H1 (cell line): ENCODE measurements at places on chromosomes 13 and 19. TPM values are rescaled to one million over a fixed set of nuclear protein-coding genes. Genes with fewer than 3 reads are reported as not detected.
A peak's percentile ranks its signal among the peaks of the same experiment; 100 is the strongest.

The SAE1 gene
- 268 and 273 TPM in 2 replicates for total RNA-seq

The TINCR gene
- total RNA-seq: 0.48 and 0.52 TPM in 2 replicates

The CEACAM7 gene
- not detected in 2 replicates for total RNA-seq

The NLRP7 gene
- total RNA-seq: 0.91 and 0.96 TPM in 2 replicates

The ZNF730 gene
- 24.7 and 29.4 TPM in 2 replicates for total RNA-seq

The SHISA7 gene
- total RNA-seq: 0.98 and 1.0 TPM in 2 replicates

The ZNF850 gene
- 18.0 and 21.2 TPM in 2 replicates for total RNA-seq

The CADM4 gene
- total RNA-seq: 23.1 and 25.0 TPM in 2 replicates

GRCh38 chr13:73913751-73914518 is 220.3 kb downstream of the KLF12 start:
- no peaks in the 10 kb centered on the region for H3K36me3 ChIP-seq
- H3K27me3 ChIP-seq: no peaks in the 10 kb centered on the region
- H3K4me3 ChIP-seq: no peak overlapping the region
- no peak overlapping the region for H3K27ac ChIP-seq

- DNase-seq: no peak
- no peak overlapping the region for H3K27ac ChIP-seq
- H3K27me3 ChIP-seq: no peaks in the 10 kb centered on the region
These were observed 860.7 kb upstream of the GPC6 start for GRCh38 chr13:92365904-92366303.

DNA sequence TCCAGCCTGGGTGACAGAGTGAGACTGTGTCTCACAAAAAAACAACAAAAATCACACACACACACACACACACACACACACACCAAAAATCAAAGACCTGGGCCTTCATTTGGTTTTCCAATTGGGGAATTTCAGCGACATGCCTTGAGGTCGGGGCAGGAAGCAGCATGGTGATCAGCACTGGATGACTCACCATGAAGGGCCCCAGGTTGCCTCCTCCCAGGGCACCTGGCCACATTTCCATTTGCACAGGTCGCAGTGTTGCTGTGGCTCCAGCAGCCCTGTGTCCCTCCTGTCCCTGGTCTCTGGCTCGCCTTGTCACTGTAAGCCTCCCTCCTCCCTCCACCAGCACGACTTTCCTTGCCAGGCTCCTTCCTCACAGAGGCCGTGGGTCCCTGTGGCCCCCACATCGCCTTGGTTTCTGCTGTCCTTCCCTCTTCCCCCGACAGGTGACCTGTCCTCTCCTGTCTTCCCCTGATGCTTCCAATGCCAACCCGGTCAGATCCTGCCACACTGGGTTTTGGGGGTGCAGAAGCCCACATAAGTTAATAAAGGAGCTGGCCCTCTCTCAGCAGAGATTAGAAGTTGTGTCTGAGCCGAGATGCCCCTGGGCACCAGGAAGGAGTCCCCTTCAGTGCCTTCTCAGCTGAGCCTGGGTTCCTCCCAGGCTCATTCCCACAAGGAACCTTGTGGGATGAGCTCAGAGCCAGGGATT is 66.7 kb downstream of the GPR12 start:
- no peaks in the 10 kb centered on the region; the same call in 1 of the 2 replicates for H3K4me1 ChIP-seq
- H3K4me3 ChIP-seq: no peak overlapping the region
- no peaks in the 10 kb centered on the region for H3K36me3 ChIP-seq
- no peak overlapping the region for H3K27ac ChIP-seq
- H3K27me3 ChIP-seq: no peaks in the 10 kb centered on the region

- no peak for DNase-seq
- H3K27me3 ChIP-seq: no peaks in the 10 kb centered on the region
- peaks cover 16% of the 10 kb centered on the region for H3K36me3 ChIP-seq
- peak overlapping the region; percentile 44 for H3K4me3 ChIP-seq
- 0 out of 2 replicates have a peak overlapping the region, but pooled peaks have one; percentile 55 for H3K27ac ChIP-seq
These were observed 849 bp upstream of the TCF3 start for GRCh38 chr19:1653300-1653628.

DNA sequence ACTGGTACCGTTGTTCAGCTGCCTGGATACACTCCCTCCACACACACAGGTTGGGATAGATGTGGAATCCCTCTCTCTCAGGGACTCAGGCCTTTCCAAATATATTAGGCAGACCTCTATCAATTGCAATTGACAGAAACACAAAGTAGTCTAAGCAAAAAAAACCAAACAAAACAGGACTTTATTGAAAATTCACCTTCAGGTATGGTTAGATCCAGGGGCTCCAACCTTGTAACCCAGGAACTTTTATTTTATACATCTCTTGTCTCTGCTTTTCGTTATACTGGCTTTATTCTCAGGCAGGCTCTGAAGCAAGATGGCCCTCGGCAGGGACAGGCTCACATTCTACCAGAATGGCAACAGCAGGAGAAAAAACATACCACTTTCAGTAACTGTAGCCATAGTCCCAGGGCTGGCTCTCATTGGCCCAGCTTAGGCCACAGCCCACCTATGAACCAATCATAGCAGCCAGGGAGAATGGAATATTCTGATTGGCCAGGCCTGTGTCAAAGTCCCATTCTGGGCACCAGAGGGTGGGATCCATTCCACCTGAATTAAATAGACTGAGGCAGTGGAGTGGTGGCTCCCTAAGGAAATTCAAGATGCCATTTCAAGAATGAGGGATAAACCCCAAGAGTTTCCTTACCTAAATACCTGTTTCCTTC is 13.1 kb upstream of the CEACAM19 start:
- H3K4me3 ChIP-seq: no peak overlapping the region
- H3K27me3 ChIP-seq: no peaks in the 10 kb centered on the region
- no peak for DNase-seq
- H3K27ac ChIP-seq: no peak overlapping the region
- no peaks in the 10 kb centered on the region for H3K4me1 ChIP-seq

- no peaks in the 10 kb centered on the region for H3K36me3 ChIP-seq
- no peaks in the 10 kb centered on the region for H3K27me3 ChIP-seq
- no peak overlapping the region for H3K4me3 ChIP-seq
- no peak for DNase-seq
- H3K4me1 ChIP-seq: no peaks in the 10 kb centered on the region
These were observed 15.5 kb upstream of the KIR3DL3 start for GRCh38 chr19:54708781-54709180.

GRCh38 chr13:29224206-29224605 is 371.3 kb downstream of the SLC7A1 start:
- no peak overlapping the region for H3K4me3 ChIP-seq
- H3K27ac ChIP-seq: no peak overlapping the region
- no peaks in the 10 kb centered on the region for H3K27me3 ChIP-seq
- DNase-seq: no peak

DNA sequence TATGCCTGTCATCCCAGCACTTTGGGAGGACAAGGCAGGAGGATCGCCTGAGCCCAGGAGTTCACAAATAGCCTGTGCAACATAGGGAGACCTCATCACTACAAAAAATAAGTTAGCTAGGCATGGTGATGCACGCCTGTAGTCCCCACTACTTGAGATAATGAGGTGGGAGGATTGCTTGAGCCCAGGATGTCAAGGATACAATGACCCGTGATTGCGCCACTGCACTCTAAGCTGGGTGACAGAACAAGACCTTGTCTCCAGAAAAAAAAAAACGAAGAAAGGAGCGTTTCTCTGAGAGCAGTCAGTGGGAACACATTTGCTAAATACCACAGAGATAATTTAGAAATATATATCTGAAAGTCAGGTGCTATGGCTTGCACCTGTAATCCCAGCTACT is 11.9 kb downstream of the CDADC1 start:
- no peaks in the 10 kb centered on the region for H3K36me3 ChIP-seq
- no peak for DNase-seq
- no peaks in the 10 kb centered on the region for H3K27me3 ChIP-seq
- no peaks in the 10 kb centered on the region for H3K4me1 ChIP-seq
- no peak overlapping the region for H3K27ac ChIP-seq

GRCh38 chr13:83007226-83007625 is 875.0 kb downstream of the SLITRK1 start:
- no peaks in the 10 kb centered on the region for H3K36me3 ChIP-seq
- no peaks in the 10 kb centered on the region for H3K4me1 ChIP-seq
- no peaks in the 10 kb centered on the region for H3K27me3 ChIP-seq
- no peak overlapping the region for H3K4me3 ChIP-seq
- H3K27ac ChIP-seq: no peak overlapping the region
- no peak for DNase-seq

GRCh38 chr13:77000475-77000874 is 8.6 kb downstream of the CLN5 start:
- no peak for DNase-seq
- H3K4me3 ChIP-seq: no peak overlapping the region
- H3K36me3 ChIP-seq: peaks cover 4% of the 10 kb centered on the region
- H3K27ac ChIP-seq: no peak overlapping the region
- H3K27me3 ChIP-seq: no peaks in the 10 kb centered on the region

- peaks cover 22% of the 10 kb centered on the region for H3K4me1 ChIP-seq
- H3K36me3 ChIP-seq: no peaks in the 10 kb centered on the region
- H3K4me3 ChIP-seq: no peak overlapping the region
These were observed 87.3 kb downstream of the STK24 start for GRCh38 chr13:98489446-98490194.

DNA sequence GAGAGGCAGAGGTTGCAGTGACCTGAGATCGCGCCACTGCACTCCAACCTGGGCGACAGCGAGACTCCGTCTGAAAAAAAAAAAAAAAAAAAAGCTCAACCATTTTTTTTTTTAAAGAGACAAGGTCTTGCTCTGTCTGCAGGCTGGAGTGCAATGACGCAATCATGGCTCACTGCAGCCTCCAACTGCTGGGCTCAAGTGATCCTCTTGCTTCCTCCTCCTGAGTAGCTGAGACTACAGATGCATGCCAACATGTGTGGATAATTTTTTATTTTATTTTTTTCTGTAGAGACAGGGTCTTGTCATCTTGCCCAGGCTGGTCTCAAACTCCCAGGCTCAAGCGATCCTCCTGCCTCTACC is 10.3 kb downstream of the EHD2 start:
- H3K4me1 ChIP-seq: peaks cover 4% of the 10 kb centered on the region; the same call in 1 of the 2 replicates
- H3K36me3 ChIP-seq: no peaks in the 10 kb centered on the region
- no peak overlapping the region for H3K27ac ChIP-seq
- no peaks in the 10 kb centered on the region for H3K27me3 ChIP-seq

- no peaks in the 10 kb centered on the region for H3K36me3 ChIP-seq
- H3K27me3 ChIP-seq: no peaks in the 10 kb centered on the region
- H3K4me1 ChIP-seq: no peaks in the 10 kb centered on the region
These were observed 41.7 kb downstream of the RUBCNL start for GRCh38 chr13:46345398-46345797.

DNA sequence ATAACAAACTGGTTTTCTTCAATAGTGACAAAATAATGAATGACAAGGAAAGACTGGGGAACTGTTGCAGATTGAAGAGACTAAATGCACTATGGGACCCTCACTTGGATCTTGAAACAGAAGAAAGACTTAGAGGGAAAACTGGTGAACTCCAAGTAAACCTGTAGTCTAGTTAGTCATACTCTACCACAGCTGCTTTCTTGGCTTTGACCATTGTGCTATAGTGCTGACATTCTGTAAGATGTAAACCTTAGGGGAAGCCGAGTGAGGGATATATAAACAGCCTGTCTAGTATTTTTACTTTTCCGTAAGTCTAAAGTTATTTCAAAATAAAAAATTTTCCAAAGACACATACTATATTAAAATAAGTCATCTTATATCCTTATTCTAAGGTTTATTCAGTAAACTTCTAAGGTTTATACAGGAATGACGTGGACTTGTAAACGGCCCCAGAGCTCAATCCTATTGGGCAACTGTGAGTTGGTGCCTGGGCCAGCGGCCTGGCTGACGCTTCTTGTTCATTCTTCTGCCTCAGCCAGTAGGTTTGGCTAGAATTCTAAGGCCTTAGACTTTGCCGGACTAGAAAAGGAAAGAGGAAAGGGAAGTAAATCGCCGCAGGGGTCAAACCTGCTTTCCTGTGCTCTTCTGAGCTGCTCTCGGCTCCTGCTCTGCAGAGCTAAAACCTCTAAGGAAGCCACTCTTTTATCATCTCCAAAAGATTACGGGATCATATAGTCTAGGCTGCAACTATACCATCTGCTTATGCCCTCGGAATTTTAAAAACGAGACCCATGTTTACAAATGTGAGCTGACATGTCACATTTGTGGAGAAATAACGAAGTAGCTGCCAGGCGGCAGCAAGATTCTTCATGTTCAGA is 33.6 kb upstream of the UBE2L5 start:
- no peaks in the 10 kb centered on the region for H3K4me1 ChIP-seq
- H3K27ac ChIP-seq: no peak overlapping the region
- no peak for DNase-seq
- H3K27me3 ChIP-seq: no peaks in the 10 kb centered on the region
- no peak overlapping the region for H3K4me3 ChIP-seq

GRCh38 chr13:100530671-100531213 is 57.8 kb downstream of the GGACT start:
- no peaks in the 10 kb centered on the region for H3K27me3 ChIP-seq
- H3K36me3 ChIP-seq: no peaks in the 10 kb centered on the region
- H3K4me1 ChIP-seq: peaks cover 2% of the 10 kb centered on the region; the same call in 1 of the 2 replicates
- no peak overlapping the region for H3K27ac ChIP-seq

- peaks cover 20% of the 10 kb centered on the region; the same call in 1 of the 2 replicates for H3K36me3 ChIP-seq
- no peak overlapping the region for H3K4me3 ChIP-seq
- DNase-seq: no peak
- no peaks in the 10 kb centered on the region for H3K4me1 ChIP-seq
- H3K27me3 ChIP-seq: no peaks in the 10 kb centered on the region
These were observed 18.0 kb downstream of the SUCLA2 start for GRCh38 chr13:47983070-47983469.

DNA sequence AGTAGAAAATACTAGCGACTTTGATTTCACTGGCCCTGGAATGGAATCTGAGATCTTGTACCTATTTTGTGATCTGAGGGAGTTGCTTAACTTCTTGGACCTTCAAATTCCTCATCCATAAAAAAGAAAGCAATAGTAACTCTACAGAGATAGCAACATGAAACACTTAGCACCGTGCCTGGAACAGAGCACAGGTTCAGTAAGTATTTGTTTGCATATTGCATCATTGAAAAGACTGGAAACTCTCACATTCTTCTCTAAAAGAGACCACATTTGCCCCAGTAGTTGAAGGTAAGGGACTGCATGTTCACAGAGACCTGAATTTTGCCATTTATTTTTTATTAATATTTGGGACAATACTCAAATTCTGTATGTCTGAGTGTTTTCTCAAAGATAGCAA is 358.1 kb downstream of the COG6 start:
- DNase-seq: no peak
- H3K27me3 ChIP-seq: no peaks in the 10 kb centered on the region
- no peaks in the 10 kb centered on the region; the same call in 1 of the 2 replicates for H3K4me1 ChIP-seq
- no peak overlapping the region for H3K4me3 ChIP-seq

DNA sequence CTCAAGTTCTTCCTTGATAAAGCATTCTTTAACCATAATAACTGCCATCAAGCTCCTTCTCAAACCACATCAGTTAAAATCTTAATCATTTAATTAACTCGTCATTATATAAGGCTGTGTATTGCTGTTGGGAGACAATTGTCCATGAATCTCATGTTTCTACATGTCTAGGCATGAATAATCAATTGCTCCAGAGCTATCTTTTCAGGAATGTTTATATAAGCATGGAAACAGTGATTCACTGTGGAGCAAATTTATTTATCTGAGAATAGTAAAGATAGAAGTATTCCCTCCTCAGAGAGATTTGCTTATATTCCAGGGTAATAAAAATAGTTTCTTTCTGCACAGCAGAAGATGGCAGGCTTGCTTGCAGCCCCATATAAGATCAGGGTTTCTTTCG is 71.1 kb downstream of the CBY2 start:
- no peak overlapping the region for H3K4me3 ChIP-seq
- peaks cover 27% of the 10 kb centered on the region for H3K4me1 ChIP-seq
- no peak for DNase-seq
- no peaks in the 10 kb centered on the region for H3K27me3 ChIP-seq
- no peaks in the 10 kb centered on the region for H3K36me3 ChIP-seq

GRCh38 chr19:355134-355533 is 10.5 kb upstream of the MIER2 start:
- H3K4me1 ChIP-seq: no peaks in the 10 kb centered on the region
- DNase-seq: no peak
- H3K4me3 ChIP-seq: no peak overlapping the region
- H3K36me3 ChIP-seq: no peaks in the 10 kb centered on the region
- no peak overlapping the region for H3K27ac ChIP-seq

GRCh38 chr13:49226613-49227012 is 6.5 kb downstream of the MLNR start:
- no peaks in the 10 kb centered on the region for H3K4me1 ChIP-seq
- no peaks in the 10 kb centered on the region for H3K36me3 ChIP-seq
- H3K27me3 ChIP-seq: peaks cover 23% of the 10 kb centered on the region
- H3K4me3 ChIP-seq: no peak overlapping the region
